ENCODE measurements at places on chromosomes 2 and 18.

GRCh38 chr2:148680462-148680861, 35.9 kb downstream of the EPC2 start:
- DNase-seq = no peak

DNA sequence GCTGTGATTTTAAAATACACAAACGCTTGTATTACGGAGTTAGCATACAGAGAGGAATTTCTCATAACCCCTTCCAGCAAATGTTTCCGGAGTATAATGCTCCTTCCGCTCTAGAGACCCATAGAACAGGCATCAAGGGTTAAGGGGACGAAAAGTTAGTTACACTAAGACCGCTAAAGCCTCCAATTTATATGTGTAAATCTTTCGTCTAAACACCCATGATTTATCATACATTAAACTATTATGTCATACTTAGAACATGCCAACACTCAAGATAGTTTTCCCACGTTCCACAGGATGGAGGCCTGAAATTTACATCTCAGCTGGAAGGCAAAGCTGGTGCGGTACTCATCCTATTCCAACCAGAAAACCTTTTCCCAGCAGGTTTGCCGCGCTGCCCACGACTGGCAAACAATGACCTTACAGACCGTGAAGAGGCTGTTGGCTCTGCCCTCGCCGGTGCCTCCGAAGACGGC, 650 bp downstream of the ORMDL1 start:
- no peak for DNase-seq

DNA sequence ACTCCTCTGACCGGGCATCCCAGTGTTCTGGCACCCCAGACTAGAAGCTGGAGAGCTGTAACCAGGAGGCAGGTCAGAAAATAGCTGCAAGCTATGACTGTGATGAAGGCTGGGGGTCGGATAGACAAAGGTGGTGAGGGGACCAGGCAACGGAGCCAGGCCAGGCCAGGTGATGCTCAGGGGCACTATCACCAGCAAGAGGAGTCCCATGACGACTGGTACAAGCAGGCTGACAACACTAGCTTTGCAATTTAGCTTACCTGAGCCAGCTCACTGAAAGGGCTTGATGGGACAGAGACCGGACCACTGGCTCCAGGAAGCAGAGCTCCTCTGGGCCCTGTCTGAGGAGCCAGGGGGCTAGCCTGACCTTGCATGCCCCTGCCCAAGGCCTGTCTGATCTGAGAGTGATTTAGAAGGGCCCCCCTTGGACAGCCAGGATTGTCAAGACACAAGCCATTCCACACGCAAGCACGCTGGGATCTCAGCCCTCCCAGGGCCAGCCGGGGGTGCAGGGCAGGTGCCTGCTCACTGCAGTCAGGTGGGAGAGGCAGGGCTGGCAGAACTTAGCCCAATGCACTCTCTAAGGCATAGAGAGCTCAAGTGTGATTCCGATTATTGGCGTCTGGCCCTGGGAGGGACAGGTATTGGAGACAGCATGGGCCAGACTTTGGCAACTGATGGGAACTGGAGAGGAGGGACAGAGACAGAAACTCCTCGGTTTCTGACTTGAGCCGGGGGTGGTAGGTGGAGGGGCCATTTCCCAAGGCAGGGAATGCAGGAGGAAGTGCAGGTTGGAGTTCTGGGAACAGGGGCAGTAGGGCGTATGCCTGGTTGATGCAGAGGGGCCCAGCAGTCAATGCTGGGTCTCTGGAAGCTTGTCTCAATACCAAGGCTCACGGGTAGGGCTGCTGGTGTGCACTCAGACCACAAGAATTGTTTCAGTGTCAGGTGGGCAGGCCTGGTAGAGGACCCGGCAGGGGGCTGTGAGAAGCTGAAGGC, 47.7 kb downstream of the MYO7B start:
- DNase-seq = no peak

GRCh38 chr2:147648471-147648870, 196.4 kb upstream of the ACVR2A start:
- no peak for DNase-seq

DNA sequence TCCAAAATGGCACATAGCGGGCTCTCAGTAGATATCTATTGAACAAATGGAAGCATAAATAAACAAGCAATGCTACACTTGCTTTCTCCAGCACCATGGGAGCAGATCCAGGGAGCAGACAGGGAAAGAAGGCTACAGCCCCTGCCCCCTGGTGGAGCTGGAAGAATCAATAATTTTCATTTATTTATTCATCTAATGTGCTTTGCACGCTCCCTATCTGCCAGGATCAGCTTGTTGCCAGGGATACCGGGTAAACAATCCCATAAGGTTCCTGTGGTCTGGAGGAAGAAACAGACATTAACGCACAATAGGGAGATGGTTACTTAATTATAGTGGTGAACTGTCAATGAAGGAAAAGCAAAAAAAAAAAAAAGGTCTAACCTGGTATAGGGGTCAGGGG, 40.1 kb upstream of the CLASP1 start:
- peak; percentile 11 for DNase-seq

DNA sequence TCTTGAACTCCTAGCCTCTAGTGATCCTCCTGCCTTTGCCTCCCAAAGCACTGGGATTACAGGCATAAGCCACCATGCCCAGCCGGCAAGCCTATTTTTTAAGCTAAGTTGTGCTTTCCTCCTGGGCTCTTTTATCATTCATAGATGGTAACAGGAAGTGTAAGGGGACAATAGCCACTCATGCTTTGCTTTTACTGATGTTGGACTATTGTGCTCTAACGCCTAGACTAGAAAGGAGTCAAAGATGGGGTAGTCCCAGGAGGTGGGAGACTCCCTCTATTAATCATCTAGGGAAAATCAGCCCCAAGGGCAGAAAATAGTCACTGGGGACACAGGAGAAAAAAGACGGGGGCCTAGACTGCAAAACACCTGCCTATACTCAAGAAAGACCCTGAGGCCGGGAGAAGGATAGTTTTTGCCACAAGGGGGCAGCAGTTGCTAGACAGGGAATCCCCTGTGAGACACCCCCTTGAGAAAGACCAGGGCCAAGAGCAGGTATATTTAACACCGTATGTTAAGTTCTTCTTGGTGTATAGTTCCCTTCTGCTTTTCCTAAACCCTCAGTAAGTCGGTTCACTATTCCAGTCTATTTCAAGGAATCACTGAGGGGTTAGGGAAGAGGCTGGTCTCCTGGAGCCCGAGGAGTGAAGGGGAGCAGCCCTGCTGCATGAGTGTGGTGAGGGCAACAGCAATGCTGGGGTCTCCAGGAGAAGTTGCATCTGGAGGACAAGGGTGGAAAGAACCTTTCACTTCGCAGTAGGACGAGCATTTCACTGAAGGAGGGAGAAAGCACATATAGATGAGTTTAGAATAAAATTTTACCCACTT, 2.1 kb upstream of the CXCR1 start:
- DNase-seq = peak; percentile 45

DNA sequence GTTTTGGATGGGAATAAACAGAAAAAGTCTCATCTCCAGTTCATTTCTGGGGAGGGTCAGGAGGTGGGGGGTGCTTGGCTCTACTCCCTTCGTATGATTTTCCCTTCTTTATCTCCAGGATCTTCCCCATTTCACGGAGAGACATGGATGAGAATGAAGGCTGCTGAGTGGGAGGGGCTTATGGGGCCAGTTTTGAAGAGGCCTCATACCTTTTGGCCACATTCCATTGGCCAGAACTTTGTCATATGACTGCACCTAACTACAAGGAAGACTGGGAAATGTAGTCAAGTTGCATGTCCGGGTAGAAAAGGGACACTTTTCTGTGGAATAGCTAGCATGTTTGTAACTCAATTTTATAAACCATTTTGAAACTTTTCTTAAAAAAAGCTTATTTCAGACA, 117.6 kb downstream of the NEDD4L start:
- DNase-seq = no peak

GRCh38 chr18:3251963-3252277, 4.3 kb downstream of the MYL12A start:
- DNase-seq = no peak

- DNase-seq = no peak
Measured at GRCh38 chr2:117980783-117981676, 32.8 kb downstream of the CCDC93 start.

DNA sequence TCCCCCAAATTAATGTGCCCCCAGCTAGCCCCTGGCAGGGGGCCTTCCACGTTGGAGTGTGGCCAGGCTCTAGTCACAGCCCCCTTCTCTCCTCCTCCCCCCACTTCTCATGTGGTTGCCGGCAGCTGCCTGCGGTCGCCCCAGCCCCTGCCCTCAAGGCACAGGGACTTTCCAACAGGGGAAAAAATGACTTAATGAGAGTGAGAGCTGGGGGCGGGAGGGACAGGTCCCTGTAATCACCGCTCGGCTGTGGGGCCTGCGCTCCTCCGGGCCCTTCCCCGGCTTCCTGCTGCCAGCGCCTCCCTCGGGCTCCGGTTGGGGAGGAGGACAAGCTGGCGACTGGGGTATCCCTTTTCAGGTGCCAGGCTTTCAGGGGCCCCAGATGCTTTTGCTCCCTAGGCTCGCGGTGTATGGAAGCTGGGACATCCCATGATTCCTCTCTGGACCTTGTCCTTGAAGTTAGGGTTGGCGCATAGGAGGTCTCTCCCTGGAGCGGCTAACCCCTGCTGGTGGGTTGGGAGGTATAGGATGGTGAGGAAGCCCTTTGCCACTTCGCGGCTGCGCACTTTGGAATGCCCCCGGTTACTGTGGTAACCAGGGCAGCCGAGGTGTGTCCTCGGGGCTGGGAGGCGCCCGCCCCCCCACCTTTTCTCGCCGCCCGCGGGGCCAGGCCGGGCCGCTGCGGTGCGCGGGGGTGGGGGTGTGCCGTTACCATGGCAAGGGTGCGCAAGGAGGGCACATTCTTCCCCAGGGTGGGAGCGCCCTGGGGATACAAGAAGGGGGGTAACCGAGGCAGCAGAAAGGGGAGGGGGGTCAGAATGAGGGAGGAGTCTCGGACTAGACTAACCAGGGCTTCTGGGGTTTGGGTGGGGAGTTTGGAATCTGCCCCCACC, 16.1 kb downstream of the WNT10A start:
- peak; percentile 42 for DNase-seq

DNA sequence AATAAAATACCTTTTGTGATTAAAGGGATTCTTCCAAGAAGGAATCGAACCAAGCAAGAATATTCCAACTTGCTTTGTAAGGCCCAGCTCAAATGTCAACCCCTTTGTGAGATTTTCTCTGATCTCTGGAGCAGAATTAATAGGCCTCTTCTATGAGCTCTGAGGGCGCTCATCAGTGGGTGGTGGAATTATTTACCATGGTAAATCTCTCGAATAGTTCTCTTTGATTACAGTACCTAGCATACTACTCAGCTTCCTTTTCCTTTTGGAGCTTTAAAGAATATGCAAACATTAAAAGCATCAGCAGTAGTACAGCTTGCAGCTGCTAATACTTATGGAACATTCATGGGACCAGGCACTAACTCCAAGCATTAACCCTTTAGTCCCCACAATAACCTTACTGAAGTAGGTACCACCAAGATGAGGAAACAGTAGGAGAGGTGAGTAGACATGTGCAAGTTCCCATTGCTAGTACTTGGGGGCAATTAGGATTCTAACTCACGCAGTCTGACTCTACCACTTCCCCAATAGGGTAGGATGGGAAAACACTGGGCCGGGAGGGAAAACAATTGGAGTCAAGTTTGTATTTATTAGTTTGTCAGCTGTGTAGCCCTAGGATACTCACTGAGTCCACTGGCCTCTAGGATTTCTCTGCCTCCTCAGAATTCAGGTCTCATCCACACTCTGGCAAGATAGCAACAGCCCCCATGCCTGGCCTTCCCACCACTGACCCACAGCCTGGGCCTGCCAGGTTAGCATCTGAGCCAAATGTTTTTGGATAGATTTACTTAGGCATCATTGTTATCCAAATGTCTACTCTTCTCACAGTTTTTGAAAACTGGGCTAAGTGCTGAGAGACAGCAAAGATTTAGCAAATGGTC, 21.7 kb downstream of the ADD2 start:
- no peak for DNase-seq

DNA sequence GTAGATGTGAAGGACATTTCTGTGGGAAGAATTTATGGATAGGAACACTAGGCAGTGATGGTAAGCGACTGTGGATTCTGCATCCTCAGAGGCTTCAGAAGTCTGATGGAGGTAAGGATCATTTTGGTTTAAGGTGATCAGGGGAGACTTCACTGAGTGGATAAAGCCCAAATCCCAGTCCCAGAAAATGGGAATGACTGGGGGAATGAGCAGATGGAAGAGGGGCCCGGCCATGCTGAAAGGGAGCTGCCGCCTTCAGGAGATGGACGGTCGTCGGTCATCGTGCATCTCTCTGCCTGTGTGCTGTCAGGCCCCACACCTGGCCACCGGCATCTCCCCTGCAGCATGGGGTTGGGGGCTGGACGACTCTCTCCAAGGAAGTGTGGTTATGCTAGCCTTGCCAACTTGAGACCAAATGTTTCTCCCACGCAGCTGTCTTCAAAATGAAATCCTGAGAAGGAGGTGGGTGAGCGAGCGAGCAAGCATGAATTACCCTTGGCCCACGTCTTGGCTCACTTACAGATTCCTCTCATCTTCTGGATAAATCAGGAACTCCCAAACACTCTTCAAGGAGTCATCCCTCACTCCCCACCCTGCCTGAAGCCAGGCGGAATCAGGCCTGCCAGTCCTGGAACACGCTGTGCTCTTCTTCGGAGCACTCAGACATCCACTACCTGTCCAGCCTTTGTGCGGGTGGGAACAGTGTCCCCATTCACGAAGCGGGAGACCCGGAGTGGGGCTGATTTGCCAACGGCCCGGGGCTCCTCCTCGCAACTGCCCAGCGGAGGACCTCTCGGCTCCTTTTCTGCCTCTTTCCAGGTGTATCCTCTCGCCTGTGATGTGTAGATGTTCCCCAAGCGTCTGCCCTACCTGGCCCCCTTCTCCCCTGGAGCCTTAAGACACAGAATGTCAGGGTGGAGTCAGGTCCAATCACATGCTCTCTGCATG, 85.6 kb downstream of the PRKCE start:
- DNase-seq = no peak

DNA sequence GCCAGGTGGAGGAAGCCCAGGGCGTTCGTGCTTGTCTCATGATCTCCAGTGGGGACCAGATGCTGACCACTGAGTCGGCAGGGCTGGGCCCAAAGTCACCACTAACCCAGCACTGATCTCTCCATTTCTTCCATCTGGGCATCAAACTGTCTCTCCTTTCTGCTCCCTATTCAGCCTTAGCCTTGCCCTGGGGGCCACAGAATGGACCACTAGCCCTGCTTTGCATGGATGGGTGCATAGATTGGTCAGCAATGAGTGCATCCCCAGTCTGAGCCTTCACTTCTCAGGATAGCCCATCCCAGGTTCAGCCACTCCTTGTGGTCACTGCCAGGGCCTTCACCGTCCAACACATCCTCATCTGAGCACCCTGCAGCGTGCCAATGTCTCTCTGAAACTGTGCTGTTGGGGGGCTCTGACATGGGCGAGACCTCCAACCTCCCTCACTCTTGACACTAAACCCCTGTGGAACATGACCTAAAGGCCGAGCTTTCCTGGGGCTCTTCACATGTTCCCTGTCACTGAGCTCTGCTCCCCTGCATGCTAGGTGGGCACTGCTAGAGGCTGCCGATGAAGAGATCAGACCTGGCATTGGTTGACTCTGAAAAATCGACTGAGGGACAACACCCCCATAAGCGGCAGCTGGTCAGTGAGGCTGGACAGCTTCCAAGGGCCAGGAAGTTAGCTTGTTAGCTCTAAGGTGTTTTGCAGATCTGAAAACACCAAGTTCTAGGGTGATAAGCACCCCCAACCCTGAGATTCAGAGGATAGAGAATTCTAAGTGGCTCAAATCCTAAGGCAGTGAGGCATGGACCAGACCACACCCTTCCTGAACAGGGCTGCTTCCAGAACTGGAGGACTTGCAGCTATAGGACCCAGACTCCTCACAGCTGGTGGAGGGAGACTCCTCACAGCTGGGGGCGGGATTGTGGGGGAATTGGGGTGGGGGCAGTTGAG, 61.7 kb downstream of the HS1BP3 start:
- no peak for DNase-seq

- no peak for DNase-seq
Measured at GRCh38 chr2:100683231-100683630, 120.4 kb downstream of the PDCL3 start.

Measured in NCI-H345 (cell line).